ENCODE measurements at places on chromosomes 16 and 17.

DNA sequence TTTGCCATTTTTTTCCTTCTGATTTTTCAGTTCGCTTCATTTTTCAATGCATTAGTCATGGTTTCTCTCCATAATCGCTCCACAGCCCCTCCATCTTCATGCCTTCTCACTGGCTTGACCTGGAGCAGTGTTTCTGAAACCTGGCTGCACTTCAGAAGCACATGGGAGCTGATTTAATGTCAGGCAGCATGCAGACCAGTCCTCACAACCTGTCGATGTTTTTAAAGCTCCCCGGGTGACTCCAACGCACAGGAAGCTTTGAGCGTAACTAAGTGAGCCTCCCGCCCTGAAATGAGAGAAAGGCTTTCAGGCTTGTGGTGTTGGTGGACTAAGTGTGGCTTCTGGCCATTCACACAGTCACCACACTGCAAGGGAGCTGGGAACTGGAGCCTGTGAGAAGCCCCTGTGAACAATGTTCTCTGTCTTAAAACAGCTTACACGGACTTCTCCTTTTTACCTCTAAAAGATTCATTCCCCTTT lies 16.8 kb upstream of the DRG2 start:
- DNase-seq: no peak

DNA sequence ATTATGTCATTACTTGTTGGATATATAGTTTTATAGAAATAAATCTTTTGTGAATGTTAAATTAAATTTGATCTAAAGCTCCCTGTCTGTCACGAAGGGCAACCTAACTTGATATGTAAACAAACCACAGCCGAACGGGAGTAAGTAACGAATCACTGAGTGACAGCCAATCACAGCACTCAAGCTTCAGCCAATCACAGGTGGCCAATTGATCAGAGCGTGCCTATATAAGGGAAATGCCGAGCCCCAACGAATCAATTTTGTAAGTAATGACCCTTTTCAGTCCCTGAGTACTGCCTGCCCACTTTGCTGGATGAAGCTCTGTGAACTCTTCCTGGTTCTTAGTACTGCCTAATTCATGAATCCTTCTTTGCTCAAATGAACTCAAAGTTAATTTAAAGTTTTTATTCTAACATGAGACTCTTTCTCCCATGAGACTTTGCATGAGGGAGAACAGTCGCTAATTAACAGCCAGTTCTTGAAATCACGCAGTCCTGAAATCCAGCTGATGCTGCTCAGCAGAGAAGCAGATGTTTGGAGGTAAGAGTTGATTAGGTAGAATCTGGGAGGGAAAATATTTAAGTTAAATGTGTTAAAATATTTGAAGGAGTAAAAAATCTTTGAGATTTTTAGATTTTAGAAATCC lies 302.2 kb downstream of the CNTNAP4 start:
- DNase-seq: no peak

DNA sequence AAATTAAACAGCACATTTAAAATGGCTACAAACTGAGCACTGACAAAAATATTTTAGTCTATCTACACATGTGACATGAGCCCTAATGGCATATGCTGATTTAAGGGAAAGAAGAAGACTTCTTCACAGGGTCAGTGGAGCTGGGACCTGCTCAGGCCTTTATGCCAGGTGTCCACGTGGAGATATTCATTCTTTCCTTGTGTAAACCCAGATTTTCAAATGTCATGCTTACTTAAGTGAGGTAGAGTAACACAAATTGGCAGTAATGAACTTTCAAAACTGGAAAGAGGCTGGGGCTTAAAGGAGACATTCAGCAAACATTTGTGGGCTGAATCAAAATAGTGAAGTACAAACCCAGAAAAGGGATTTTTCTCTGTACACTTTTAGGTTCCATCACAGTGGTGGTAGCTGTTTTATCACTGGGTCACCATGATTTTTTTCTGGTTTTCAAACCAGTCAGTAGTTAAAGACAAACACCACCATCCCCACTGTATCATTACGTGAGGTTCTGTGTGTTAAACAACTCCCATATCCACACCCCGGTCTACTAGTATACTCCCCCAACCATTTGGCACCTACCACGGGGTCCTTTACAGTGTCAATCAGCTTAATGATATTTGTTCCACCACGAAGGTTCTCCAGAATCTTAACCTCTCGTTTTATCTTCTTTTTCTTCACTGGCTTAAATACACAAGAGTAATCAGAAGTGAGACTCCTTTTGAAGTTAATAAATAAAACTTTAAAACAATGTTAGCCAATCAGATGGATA lies 11.5 kb downstream of the CSNK2A2 start:
- no peak for DNase-seq

DNA sequence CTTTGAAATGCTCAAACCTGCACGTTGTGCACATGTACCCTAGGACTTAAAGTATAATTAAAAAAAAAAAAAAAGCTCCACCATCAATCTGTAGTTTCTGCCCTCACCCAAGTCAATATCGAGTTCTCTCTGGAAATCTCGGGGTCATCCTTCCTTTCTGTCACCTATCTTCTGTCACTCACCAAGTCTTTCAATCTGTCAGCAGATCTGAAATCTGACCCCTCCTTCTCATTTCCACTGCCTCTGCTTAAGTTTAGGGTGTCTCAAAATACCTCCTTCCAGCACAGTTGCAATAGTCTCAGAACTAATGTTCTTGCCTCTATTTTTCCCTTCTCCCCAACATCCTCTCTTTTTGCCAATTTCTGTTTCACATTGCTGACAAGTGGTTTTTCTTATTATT lies 32.3 kb downstream of the FTO start:
- no peak for DNase-seq

- DNase-seq: no peak
Measured at GRCh38 chr17:80229011-80229410, 8.8 kb downstream of the SLC26A11 start.

DNA sequence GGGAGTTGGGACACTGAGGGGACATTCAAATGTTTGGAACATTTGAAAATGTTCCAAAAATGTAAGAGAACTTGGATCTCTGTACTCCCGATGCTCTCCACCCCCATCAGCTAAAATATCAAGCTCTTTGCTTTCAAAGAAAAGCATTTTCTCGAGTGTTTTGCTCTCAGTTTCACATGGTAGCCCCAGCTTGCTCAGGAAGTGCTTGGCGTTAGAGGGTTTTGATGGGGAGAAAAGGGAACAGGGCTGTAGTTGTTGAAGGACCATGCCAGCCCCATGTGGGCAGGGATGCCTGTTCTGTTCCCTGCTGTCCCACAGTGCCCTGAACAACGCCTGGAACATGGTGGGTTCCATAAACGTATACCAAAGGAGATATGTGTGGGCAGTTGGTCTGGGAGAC lies 37.0 kb downstream of the RAI1 start:
- DNase-seq: no peak

DNA sequence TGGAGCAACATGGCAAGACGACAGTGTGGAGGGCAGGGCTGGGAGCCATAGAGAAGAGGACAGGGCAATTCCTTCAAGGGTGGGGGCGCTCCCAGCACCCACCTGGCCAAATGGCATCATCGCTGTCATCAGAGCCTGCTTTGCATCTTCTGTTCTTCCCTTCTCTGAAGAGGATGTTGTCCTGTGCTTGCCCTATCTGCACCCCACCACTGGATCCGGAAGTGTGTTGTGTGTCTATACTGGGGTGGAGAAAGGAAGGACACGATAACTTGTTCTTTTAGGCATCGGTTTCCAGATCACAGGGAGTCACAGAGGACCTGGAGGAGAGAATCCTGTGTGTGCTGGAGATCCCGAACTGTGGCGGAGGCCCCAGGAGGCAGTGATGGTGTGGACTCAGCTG lies 25.7 kb upstream of the ANKRD40CL start:
- no peak for DNase-seq

GRCh38 chr16:66996324-66996982 lies 8.1 kb downstream of the CES4A start:
- no peak for DNase-seq

- DNase-seq: no peak
Measured at GRCh38 chr17:79615926-79616325, 5.1 kb upstream of the RBFOX3 start.

GRCh38 chr17:15321556-15322251 lies 19.7 kb downstream of the TEKT3 start:
- no peak for DNase-seq

DNA sequence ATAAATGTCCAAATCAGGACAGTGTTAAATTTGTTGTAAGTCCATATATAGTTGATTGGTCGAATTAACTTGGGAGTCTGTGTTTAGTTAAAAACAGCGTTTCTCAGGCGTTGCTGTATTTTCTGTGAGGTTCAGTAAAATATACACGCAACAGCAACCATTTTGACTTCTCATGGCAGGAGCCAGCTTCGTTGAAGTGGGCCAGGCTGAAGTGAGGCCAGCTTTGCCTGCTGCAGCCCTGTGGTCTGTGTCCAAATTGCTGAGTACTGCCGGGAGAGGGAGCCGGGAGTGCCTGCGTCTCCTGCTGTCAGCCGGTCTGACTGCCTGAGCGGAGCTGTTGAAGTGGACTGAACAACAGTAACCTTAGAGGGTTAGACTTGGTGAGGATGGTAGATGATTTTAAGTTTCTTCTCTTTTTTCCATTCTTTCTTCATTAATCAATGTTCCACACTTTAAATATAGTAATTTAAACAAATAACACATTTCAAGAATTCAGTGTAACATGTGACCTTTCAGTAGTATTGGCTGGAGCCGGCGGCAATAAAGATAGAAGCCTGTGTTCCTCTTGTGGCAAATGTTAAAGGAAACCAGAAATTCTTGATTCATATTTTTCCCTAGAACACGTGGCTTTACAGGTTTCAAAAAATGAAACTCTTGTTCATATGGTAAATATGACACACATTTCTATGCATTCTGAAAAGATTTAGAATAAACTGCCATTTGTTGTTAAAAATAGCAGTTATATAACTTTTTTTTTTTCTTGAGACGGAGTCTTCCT lies 37.0 kb upstream of the ZNF750 start:
- no peak for DNase-seq

DNA sequence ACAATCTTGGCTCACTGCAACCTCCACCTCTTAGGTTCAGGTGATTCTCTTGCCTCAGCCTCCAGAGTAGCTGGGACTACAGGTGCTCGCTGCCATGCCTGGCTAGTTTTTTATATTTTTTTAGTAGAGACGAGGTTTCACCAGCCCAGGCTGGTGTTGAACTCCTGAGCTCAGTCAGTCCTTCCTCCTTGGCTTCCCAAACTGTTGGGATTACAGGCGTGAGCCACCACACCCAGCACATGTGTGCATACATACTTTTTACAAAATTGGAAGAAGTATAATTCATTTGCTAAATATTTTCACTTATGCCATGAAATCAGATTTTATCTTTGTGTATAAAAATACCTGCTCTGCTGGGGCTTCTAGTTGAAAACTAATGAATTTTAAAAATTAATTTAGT lies 13.2 kb downstream of the BPTF start:
- DNase-seq: no peak

DNA sequence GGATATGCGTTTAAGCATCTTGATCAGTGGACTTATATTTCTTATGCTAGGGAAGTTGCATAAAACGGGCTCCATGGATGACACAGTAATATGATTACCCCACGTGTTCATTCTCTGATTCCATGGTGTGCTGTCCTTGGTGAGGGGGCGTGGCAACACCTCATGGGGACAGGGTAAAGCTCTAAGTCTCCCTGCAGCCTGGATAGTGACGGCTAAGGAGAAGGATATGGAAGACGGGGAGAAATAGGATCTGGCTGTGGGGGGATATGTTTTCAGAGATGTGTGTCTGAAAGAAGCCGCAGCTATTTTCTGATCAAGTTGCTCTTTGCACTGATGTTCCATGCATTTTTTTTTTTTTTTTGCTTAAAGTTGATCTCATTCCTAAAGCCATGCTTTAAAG lies 84.3 kb downstream of the MARCHF10 start:
- no peak for DNase-seq

DNA sequence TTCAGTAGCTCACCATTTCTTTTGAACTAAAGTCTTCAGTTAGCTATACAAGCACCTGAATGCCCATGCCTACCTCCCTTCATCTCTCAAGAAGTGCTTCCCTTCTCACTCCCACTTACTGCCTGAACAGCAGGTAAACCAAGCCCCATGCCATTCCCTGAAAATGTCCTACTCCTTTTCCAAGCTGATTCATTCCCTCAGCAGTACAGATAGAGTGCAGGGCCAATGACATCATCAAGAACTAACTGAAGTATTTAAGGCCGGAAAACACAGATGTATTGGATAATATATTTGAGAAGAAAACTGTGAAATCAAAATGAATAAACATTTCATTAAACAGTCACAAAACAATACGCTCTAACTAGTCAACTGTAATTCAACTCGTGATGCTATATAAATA lies 478.8 kb upstream of the CDH11 start:
- DNase-seq: no peak
